ENCODE measurements at places on chromosomes 3 and 15.

- no peak for DNase-seq
These were observed 36.4 kb upstream of the BNC1 start for GRCh38 chr15:83320844-83321243.

DNA sequence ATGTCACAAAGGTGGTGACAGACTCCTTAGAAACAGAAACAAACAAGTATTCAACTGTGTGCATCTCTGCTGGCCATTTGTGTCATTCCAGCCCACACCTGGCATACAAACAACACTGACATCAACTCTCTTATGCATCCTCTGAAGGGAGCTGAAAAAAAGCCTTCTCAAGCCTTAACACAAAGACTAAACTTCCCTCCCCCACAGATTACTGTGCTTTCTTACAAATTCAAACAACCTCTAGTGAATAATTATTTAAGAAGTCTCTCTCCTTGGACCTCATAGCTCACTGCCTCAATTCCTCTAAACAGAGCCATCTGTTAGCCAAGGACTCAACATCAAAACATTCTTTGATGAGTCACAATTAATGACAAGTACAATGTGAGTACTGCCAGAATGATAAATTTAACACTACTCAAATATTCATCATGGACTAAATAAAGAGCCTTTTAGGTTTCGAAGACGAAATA, 132.1 kb downstream of the WDR76 start:
- no peak for DNase-seq

DNA sequence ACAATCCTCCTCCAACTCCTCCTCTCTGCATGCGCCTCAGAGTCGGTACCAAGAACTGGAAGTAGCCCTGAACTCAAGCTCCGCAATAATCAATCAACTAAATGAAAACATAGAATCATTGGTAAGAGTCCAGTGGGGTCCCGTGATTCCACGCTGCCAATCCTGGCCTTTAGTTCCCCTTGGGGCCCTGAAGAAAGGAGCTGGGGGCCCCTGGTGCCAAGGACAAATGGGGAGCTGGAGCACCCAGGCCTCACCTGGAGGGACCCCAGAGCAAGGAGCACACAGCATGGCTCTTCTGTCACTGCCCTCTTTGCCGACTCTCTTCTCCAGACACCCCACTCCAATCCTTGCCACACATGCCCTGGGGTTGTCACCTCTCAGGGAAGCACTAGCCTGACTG, 80.3 kb downstream of the ADAMTS7 start:
- DNase-seq, result no peak

- DNase-seq, result no peak
These were observed 5.7 kb downstream of the CISH start for GRCh38 chr3:50605901-50606326.

DNA sequence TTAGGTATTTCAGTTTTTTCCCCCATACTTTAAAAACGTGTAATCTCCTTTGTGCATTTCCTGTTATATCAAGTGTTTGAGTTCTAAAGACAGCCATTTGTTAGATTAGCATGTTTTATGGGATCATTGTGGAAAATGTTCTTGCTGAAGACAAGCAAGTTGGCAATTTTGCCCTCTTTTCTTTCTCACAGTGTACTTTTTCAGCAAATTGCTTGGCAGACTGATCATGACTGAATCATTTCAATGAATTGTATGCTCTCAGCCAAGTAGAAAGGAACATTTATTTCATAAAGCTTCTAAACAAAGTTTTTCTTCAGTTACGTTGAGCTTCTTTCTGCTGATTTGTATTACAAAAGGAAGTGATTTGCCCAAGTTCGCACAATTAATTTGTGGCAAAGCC, 51.6 kb downstream of the ATG7 start:
- DNase-seq, result no peak

- DNase-seq, result no peak
These were observed 16.9 kb downstream of the RFTN1 start for GRCh38 chr3:16496408-16497222.

- DNase-seq, result no peak
These were observed 22.6 kb downstream of the MKRN2OS start for GRCh38 chr3:12522721-12523120.

- no peak for DNase-seq
These were observed 29.1 kb downstream of the CCPG1 start for GRCh38 chr15:55379095-55379494.

All from activated CD4-positive, alpha-beta T cell treated with anti-CD3 and anti-CD28 coated beads, Interleukin-2, amount 10 ng/mL, durations not matched to agents 7 days and 5 days (primary cell).